ENCODE measurements at places on chromosomes 2 and 18.

GRCh38 chr18:71666481-71666880 is 877.7 kb downstream of the CBLN2 start:
- no peak for DNase-seq

GRCh38 chr2:7930800-7931635 is 750.8 kb upstream of the ID2 start:
- no peak for DNase-seq

DNA sequence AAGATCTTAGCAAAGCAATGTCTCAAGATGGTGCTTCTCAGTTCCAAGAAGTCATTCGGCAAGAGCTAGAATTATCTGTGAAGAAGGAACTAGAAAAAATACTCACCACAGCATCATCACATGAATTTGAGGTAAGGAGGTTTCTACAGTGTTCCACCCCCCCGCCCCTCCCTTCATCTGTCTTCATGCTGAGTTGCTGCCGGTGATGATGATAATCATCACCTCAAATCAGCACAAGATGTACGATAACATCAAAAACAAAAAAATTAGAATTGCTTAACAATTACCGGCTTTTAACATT is 14.6 kb downstream of the UGP2 start:
- no peak for DNase-seq

DNA sequence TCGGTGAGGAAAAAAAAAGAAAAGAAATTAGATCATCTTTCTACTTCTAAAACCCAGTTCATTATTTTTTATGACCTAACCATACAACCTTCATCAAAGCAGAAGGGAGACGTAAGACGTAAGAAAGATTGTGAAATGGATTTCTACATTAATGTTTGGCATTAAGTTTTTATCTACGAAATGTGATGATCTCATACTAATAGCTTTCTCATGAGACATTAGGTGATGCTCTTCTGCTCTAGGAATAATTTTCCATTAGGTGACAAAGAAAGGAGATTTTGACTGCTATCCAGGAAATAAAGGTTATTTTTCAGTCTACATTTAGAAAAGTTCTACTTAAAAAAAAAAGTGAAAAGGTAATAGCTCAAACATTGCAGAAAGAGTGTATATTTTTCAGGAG is 748.6 kb downstream of the ERBB4 start:
- no peak for DNase-seq

DNA sequence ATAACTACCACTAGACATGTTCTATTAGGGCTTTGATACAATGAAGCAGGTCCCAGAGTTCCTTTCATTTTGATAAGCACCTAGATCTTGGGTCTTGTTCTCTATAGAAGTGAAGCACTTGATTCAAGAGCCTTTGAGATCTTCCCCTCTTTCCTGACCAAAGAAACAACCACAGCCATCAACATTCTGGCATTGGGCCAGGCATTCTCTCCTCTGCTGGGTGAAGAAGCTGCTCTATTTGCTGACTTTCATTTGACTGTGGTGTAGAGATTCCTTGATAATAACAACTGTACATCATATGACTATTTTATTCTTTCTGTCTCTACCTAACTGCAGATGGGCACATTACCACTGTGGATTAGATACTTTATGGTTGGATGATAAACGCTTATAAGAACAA is 96.6 kb upstream of the LYPD1 start:
- DNase-seq = no peak
